Aorta (tissue), 5 donors: ENCODE measurements at places on chromosomes 12 and 14. TPM values are rescaled to one million over a fixed set of nuclear protein-coding genes. Genes with fewer than 3 reads are reported as not detected.

The ERBB3 gene
- total RNA-seq: 3.2 TPM

The LRRIQ1 gene
- 0.19 TPM for total RNA-seq

The AICDA gene
- total RNA-seq: not detected

The CELA1 gene
- not detected for total RNA-seq

The PIANP gene
- total RNA-seq: 10.7 TPM

The DAD1 gene
- total RNA-seq: 143 TPM

The TMEM260 gene
- total RNA-seq: 17.7 TPM

The TULP3 gene
- 22.4 TPM for total RNA-seq

The EID3 gene
- 8.6 TPM for total RNA-seq

The GPR135 gene
- 7.4 TPM for total RNA-seq

The SALL2 gene
- total RNA-seq: 12.2 TPM

The EPYC gene
- total RNA-seq: not detected

The FBRSL1 gene
- total RNA-seq: 51.0 TPM

The UNC79 gene
- total RNA-seq: 0.16 TPM

The LRP1-AS gene
- not detected for total RNA-seq

The TRPV4 gene
- total RNA-seq: 3.9 TPM

The KRT8 gene
- total RNA-seq: 102 TPM

The ADAMTS20 gene
- total RNA-seq: not detected

The POMT2 gene
- 15.6 TPM for total RNA-seq

The IGFBP6 gene
- 979 TPM for total RNA-seq

The IL22 gene
- total RNA-seq: not detected

The RPL10L gene
- not detected for total RNA-seq

The NEUROD4 gene
- not detected for total RNA-seq

The ALDH1L2 gene
- 17.2 TPM for total RNA-seq

The MDM1 gene
- 15.0 TPM for total RNA-seq

The PLD4 gene
- total RNA-seq: 1.7 TPM

The MORN3 gene
- total RNA-seq: 0.57 TPM

The ANG gene
- 19.7 TPM for total RNA-seq

The NOXRED1 gene
- total RNA-seq: 1.0 TPM

The CCDC196 gene
- total RNA-seq: not detected

The MSRB3 gene
- 198 TPM for total RNA-seq

The NYNRIN gene
- 31.6 TPM for total RNA-seq

The RPGRIP1 gene
- total RNA-seq: 2.3 TPM

The RNF212B gene
- not detected for total RNA-seq

The GPX2 gene
- total RNA-seq: not detected

The EMP1 gene
- 593 TPM for total RNA-seq

The CLEC14A gene
- 36.8 TPM for total RNA-seq
